ENCODE measurements at places on chromosomes 16 and 17. TPM values are rescaled to one million over a fixed set of nuclear protein-coding genes. Genes with fewer than 3 reads are reported as not detected.

Gene ANKRD40CL
- not detected for total RNA-seq

Gene CORO6
- total RNA-seq: 12.4 TPM

Gene PRKCB
- total RNA-seq: not detected

Gene PIP4K2B
- 81.0 TPM for total RNA-seq

All from hair follicle dermal papilla cell (primary cell).